ENCODE measurements at places on chromosomes 16 and 17.

- DNase-seq, result no peak
These were observed 15.2 kb downstream of the SOCS3 start for GRCh38 chr17:78344666-78345065.

DNA sequence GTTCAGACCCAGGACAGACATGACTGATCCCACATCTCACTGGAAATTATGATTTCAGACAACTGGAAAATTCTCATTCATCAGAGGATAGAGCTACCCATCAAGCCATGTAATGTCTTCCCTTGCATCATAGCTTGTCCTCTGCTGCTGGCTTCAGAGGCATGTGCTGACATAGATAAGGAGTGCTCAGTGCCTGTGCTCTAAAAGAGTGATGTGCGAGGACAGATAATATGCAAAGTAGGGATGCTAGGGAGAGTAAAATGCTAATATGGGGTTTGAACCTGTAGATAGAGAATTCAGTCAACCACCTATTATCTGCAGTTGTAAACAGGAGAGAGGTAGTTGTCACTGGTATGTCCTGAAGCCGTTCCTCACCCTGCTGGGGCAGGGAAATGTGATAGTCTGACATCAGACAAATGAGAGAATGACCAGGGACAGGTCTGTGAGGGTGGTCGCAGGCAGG is 349.7 kb upstream of the CCL2 start:
- DNase-seq, result no peak

DNA sequence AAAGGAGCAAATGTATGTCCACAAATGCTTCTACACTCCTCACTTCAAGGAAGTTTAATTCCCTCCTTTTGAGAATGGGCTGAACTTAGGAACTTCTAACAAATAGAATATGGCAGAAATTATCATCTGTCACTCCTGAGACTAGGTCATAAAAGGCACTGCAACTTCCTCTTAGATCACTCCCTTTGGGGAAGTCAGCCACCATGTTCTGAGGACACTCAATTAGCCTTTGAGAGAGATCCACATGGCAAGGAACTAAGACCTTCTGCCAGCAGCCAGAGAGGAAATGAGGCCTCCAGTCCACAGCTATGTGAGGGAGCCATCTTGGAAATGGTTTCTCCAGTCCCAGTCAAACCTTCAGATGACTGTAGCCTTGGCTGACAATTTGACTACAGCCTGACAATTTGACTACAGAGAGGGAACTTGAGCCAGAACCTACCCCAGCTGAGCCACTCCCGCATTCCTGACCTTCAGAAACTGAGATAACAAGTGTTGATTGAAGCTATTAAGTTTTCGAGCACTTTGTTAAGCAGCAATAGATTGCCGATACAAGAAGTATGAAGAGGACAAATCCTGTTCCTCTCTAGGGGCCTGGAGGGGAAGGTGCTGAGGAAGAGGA is 113.4 kb upstream of the SEC14L1 start:
- no peak for DNase-seq

DNA sequence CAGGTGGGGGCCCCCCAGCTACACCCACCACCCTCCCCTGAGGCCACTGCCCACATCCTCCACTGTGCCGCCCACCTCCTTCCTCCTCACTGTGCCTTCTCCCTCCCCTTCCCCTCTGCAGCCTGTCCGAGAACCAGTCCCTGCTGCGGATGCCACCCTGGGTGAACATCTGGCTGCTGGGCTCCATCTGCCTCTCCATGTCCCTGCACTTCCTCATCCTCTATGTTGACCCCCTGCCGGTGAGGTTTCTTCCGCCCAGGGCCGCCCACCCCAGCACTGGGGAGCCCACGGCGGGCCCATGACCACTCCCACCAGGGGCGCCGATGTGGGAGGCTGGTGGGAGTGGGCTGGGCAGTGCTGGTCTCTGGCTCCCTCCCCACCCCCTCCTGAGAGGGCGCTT is 22.1 kb downstream of the RABEP2 start:
- no peak for DNase-seq

- DNase-seq, result no peak
These were observed 105.2 kb downstream of the CLEC16A start for GRCh38 chr16:11049396-11050059.

DNA sequence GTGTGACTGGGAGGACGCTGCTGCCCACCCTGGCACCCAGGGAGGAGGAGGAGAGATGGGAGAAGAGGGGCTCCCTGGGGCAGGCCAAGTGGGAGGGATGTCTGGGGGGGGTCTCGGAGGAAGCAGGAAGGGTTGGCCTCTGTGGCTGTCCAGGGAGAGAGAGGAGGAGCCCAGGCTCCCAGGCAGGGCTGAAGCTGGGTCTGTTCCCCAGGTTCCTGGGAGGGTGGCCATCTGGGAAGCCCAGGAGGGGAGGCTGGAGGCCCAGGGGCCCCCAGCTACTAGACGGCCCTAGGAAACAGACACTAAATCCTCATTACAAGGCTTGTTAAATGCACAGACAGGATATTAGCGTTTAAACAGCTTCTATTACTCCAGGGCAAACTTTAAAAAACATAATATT is 139.8 kb downstream of the ENGASE start:
- no peak for DNase-seq

DNA sequence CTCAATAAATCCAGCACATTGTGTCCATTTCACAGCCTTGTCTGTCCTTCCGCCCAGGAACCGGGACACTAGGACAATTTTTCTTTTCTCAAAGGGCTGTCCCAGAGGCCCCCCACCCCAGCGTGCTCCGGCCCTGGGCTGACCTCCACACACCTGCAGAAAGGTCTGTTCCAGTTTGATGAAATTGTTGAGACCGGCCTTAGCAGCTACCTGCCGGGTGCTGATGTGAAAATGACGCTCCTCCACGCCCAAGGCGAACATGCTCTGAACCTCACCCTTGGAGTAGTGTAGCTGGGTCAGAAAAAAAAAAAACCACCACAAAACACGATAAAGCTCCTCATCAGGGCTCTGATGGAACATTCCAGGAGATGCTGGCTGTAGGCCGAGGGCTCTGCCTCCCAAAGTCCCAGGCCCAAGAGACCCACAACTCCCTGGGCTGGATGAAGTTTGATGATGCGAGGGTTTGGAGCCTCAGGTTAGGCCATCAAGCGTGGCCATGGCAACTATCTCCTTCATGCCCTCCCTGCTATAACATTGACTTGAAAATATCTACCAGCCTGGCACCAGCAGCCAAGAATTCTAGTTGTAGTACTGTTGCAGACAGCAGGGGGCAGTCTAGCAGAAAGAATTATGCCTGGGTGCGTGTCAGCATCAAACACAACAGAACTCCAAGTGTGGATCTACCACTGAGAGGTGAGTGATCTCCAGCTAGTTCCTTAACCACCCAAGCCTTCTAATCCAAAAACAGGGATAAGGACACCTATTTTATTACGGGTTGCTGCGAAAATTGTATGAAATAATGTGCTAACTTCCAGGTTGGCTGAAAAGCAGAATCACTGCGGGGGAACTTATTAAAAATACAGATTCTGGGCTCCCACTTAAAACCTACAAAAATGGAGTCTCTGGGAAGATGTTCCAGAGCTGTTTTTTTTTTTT is 62.1 kb downstream of the RMI2 start:
- peak; percentile 43 for DNase-seq

DNA sequence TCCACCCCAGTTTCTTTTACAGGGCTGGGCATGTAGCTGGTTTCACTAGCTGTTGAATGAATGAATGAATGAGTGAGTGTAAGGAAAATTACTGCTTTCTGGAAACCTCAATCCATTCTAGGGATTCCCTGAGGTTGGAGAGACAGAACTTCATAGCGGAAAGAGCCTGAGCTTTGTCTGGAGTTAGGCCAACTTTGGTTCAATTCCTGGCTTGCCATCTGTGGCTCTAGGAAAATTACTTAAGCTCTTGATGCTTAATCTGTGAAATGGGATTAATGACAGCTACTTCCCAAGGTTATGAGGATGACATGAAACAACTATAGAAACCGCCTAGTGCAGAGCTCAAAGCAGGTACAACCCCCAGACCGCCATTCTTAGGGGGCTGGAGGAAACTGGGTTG is 76.3 kb upstream of the AXIN2 start:
- DNase-seq, result no peak

- DNase-seq, result no peak
These were observed 2.5 kb upstream of the SLC6A4 start for GRCh38 chr17:30238003-30238344.

DNA sequence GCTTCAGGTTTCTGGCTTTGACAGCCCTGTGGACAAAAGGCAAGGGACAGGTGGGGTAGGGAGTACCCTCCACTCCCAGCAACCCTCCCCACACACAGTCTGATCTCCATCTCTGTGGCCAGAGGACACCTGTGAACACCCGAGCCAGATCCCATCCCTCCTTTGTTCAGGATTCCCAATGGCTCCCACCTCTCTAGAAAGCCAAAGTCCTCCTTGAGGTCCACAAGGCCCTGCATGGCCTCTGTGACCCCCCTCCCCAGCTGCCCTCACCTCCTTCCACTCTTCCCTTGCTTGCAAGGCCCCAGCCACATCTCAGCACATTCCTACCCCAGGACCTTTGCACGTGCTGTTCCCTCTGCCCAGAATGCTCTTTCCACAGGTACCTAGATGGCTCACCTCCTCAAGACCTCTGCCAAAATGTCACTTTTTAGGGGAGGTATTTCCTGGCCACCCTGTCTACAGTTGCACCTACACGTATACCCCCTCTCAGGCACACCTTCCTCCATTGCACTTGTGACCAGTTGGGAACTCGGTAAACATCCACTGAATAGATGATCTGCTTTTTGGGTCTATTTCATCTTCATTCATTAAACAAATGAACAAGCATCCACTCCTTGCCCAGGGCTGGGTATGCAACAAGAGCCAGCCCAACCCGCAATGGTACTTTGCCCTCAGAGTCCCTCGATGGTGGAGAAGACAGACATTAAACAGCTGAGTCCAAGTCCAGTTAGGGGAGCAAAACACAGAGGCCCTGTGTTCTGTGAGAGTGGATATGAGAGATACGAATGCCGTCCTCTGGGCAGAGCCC is 107.0 kb downstream of the CRLF3 start:
- no peak for DNase-seq

- DNase-seq, result no peak
These were observed 42.8 kb downstream of the PHKB start for GRCh38 chr16:47503936-47504335.

GRCh38 chr17:82709024-82709675 is 7.4 kb upstream of the FN3KRP start:
- DNase-seq, result no peak

- no peak for DNase-seq
These were observed 121.3 kb upstream of the GOT2 start for GRCh38 chr16:58855291-58855863.

GRCh38 chr17:40596261-40596919 is 31.1 kb upstream of the CCR7 start:
- no peak for DNase-seq

GRCh38 chr16:17963185-17963836 is 373.2 kb downstream of the NPIPA8 start:
- no peak for DNase-seq

DNA sequence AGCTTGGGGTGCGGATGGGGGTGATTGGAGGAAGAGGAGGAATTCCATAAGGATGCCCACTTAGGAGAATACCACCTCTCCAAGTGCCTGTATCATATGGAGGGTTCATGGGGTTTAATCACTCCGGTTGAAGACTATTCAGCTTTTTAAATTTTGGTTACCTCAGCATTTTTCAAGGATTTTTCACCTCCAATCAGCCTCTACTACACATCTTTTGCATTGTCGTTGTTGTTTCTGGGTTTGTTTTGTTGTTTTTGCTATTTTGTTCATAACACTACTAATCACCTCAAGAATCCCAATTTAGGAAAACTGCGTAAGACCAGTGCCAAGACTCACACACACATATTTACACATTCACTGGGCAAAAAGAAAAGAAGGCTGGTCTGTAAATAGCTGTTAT is 619.5 kb upstream of the CDH5 start:
- no peak for DNase-seq

DNA sequence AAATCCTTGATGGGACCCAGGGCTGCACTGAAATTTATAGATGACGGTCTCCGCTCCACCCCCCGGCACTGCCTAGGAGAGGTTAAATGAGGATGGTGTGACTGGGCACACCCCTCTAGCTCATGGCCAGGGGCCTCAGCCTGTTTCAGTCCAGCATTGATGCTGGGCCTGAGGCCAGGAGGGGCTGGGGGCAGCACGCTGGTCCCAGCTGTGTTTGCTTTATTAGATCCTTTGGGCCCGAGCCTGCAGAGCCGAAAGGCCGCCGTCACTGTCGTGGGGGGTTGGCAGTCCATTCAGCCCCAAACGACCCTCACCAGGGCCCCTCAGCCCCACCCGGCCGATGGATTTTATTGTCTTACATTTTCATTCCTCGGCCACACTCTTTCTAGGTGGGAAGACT is 10.8 kb upstream of the DOK4 start:
- no peak for DNase-seq

DNA sequence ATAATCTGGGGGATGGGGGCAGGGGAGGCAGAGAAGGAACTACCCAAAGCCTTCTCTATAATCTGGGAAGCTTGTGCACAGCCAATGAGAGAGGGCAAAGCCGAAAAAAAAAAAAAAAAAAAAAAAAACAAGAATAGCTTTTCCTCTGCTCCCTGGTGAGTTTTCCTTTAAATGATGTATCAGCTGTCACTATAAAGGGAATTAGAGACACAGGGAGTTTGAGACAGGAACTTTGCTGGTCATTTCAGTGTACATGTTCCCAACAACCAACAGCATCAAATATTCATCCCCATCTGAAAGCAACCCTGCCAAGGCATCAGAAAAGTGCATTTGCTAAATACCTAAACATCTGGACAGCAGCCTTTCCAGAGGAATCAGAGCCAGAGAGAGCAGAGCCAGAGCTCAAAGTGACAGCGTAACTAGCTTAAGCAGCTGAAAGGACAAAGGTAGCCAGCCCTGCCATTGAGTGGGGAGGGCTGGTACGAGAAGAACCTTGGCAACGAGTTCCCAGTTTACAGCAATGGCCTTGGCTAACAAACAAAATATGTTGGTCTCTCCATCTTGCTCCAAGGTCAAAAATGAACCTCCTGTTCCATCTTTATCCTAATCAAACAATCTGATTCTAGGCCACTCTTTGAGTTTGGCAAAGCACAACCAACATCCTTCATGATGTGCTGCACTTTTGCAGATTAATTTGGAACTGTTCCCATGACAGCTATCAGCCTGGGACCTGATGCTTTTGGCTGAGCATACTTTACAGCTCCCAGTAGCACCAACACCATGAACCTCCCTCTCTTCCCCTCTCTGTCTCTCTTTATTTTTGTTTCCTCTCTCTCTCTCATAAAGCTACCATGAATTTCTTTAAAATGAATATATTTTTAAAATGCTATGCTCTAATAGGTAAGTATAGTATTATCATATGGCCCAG is 143.7 kb upstream of the GNAO1 start:
- no peak for DNase-seq

- no peak for DNase-seq
These were observed 47.9 kb downstream of the SLC6A4 start for GRCh38 chr17:30187573-30187972.
